IPS-NIHi11 (cell line): ENCODE measurements at places on chromosomes 16 and 17.

- DNase-seq: no peak
These were observed 4.2 kb upstream of the CCNF start for GRCh38 chr16:2425008-2425518.

DNA sequence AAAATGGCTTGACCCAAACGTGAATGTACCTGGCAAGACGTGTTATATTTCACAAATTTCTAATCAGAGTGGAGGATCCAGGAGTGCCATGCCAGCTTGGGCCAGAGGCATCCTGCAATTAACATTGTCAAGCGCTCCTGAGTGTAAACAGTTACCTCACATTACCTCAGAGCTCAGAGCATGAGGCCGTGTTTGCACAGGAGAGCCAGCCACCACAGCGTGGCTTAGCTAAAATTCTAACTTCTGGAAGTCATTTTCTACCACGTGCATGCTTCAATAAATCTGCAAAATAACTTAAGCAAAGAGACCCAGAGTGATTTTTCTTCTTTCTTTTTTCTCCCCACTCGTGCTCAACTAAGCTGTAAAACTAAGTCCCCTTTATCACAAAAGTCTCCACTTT is 769.0 kb downstream of the KCNJ2 start:
- DNase-seq: no peak

DNA sequence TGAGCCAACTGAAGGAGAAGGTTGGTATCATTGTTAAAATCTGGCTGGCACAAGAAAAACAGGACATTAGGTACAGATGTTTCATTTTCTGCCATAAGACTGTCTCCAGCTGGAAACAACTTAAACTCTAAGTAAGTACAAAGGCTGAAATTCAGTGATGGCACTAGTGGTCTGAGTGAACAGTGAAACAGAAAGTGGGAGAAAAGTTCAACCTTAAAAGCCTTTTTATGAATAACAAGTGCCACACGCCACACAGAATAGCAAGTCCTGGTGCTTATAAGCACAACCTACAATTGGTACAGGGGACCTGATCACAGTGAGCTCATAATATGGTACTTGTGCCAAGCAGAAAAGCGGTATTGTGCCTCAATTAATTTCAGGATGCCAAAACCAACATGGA is 56.7 kb downstream of the CEP112 start:
- no peak for DNase-seq

GRCh38 chr16:48619547-48619946 is 9.6 kb upstream of the N4BP1 start:
- DNase-seq: no peak

DNA sequence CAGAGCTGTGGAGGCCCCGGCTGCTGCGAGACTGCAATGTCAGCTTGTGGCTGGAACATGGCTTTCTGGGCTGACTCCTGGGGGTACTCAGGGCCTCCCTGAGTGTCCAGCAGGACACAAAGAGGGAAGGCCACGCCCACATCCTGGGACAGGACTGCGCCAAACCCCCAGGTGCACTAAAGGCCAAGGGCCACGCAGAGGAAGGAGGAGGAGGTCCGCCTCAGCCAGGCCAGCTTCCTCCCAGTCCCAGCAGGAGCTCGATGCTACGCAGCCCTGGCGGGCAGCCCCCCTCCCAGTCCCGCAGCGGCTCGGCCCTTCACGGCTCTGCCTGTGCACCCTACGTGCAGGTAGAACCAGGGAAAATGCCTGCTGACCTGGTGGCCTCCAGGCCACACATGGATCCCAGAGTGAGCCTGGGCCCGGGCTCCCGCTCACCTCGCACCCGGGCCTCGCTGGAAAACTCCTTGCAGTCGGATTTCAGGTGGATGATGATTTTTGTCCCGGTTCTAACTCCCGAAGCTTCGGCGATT is 21.2 kb downstream of the DNASE1 start:
- DNase-seq: no peak

DNA sequence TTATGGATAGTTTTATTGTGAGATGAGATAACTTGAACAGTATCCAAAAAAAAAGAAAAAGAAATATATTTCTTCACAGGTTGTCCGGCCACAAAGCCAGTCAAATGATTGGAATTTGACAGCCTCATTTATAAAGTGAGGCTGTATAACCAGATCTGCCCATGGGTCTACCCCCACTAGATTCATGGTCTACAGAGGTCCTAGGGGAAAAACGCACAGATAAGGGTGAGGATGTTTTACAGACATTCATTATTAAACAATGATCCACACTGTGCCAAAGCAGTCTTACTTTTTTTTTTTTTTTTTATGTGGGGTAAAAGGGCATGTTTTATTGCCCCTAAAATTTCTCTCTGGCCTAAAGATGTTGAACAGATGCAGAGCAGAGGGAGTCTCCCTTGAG is 1503.0 kb upstream of the CDH8 start:
- no peak for DNase-seq
